ENCODE measurements at places on chromosomes 5 and 9.

DNA sequence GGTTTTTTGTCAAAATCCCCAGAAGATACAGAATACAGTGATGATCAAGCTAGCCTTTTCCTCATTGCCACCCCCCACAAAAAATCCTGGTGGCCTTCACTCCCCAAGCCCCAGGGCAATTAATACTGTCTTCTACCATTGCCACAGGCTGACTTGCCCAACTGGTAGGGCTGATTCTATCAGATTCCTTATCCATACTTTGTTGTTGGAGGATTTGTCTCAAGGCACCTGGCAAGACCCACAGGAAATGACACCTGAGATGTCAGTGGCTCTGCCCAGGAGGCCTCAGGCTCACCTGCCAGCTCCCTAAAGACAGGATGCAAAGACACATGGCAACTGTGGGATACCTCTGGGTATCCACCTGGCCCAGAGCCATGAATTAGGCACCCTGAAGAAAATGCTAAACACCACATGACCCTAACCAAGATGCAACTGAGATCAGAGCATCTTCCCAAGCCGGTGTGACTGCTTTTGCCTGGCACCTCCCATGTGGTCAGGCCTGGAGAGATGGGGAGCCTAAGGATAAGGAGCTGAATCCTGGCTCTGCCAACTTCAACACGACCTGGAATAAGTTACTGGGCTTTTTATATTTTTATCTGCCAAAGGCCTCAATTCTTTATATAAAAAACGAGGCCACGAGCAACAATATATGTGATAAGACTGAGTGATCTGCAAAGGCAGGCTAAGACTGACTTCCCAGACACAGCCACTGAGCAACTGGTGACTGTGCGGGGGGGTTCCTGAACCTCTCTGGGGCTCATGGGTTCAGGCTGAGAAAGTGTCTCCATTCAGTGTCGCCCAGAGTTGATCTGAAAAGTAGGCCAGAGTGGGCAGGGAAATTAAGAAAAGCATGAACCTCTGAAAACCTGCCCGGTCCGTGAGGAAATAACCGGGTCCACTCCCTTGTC lies 944 bp downstream of the ATOX1 start:
- peak overlapping the region; percentile 79 for H3K27ac ChIP-seq
- H3K27me3 ChIP-seq, result no peaks in the 10 kb centered on the region
- peak; percentile 52 for DNase-seq

- H3K36me3 ChIP-seq, result no peaks in the 10 kb centered on the region
- no peak overlapping the region for H3K4me3 ChIP-seq
- H3K27me3 ChIP-seq, result no peaks in the 10 kb centered on the region
- H3K4me1 ChIP-seq, result no peaks in the 10 kb centered on the region
- H3K27ac ChIP-seq, result no peak overlapping the region
Observed at GRCh38 chr9:16469184-16469583, 401.3 kb downstream of the BNC2 start.

DNA sequence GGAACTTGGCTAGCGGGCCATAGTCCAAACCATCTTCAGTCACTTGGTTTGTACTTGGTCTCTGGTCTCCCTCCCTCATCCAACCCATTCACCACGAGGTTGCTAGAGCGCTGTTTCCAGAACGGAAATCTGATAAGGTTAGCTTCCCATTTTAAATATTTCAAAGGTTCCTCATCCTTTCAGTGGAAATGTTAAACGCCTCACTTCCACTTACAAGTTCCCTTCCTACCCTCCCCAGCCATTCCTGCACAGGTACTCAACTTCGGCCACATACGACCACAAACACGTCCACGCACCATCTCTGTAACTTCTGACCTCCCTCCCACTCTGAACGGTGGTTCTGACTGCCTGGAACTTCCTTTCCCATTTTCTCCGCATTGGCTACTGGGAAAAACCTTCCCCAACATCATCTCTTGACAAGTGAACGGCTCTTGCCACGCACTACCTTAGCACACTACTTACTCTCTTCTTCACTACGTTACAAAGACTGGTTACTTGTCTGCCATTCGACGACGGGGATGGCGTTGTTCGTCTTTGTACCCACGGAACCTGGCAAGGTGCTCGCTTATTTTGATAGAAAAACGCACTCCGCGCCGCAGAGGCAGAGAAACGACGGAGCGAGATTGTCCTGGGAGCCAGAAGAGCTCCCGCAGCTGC lies 629 bp downstream of the CCNH start:
- peak overlapping the region; percentile 98 for H3K4me3 ChIP-seq
- H3K27me3 ChIP-seq, result no peaks in the 10 kb centered on the region
- DNase-seq, result peak; percentile 33
- H3K4me1 ChIP-seq, result peaks cover 6% of the 10 kb centered on the region
- peak overlapping the region; percentile 98 for H3K27ac ChIP-seq

GRCh38 chr9:128412120-128412790 lies 8.4 kb upstream of the CERCAM start:
- DNase-seq, result peak; percentile 69
- H3K4me1 ChIP-seq, result peaks cover 9% of the 10 kb centered on the region
